ENCODE measurements at places on chromosomes 6 and 20.
A peak's percentile ranks its signal among the peaks of the same experiment; 100 is the strongest.

DNA sequence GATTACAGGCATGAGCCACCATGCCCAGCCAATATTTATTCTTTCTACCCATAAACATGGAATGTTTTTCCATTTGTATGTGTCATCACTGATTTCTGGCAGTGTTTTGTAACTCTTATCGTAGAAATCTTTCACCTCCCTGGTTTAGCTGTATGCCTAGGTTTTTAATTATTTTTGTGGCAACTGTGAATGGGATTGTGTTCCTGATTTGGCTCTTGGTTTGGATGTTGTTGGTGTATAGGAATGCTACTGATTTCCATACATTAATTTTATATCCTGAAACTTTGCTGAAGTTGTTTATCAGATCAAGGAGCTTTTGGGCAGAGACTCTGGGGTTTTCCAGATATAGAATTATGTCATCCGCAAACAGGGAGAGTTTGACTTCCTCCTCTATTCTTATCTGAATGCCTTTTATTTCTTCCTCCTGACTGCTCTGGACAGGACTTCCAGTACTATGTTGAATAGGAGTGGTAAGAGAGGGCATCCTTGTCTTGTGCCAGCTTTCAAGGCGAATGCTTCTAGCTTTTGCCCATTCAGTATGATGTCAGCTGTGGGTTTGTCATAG lies 198.6 kb downstream of the ZDHHC14 start:
- no peak for DNase-seq

GRCh38 chr6:49299279-49299678 lies 163.8 kb downstream of the MMUT start:
- no peak for DNase-seq

GRCh38 chr20:15528391-15529111 lies 1044.7 kb downstream of the KIF16B start:
- DNase-seq, result no peak

DNA sequence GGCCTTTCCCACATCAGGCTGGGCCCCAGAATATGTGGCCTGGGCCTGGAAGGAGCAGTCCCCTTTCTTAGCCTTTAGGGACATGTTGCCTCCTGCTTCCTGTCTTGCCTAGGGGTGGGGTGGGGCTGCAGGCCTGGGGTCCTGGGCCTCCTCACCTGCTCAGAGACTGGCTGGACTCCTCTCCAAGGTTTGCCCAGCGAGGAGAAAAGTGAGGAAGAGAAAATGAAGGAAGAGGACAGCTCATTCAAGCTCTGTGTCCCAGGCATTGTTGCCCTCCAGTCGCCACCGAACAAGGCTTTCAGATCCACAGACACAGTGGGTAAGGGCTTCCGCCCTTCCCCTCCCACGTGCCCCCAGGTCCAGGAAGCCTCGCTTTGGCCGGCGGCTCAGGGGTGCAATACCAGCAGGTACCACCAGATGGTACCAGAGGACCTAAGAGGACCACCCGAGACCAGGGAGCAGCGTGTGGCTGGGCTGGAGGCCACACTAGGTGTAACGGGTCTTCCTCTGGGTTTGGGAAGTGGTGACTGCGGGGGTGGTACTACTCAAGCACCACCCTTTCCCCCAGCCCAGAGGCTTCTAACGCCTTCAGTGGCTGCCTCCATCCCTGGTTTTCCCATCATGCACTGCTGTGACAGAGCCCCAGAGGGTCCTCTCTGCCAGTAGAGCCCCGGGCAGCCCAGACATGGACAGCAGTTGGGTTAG lies 5.5 kb upstream of the BAK1 start:
- DNase-seq, result peak; percentile 42

- DNase-seq, result no peak
Observed at GRCh38 chr6:24911796-24912382, 23.9 kb downstream of the RIPOR2 start.

- DNase-seq, result no peak
Observed at GRCh38 chr6:11292594-11293236, 60.2 kb upstream of the NEDD9 start.

GRCh38 chr20:50192364-50193198 lies 2.0 kb downstream of the CEBPB start:
- peak; percentile 58 for DNase-seq

DNA sequence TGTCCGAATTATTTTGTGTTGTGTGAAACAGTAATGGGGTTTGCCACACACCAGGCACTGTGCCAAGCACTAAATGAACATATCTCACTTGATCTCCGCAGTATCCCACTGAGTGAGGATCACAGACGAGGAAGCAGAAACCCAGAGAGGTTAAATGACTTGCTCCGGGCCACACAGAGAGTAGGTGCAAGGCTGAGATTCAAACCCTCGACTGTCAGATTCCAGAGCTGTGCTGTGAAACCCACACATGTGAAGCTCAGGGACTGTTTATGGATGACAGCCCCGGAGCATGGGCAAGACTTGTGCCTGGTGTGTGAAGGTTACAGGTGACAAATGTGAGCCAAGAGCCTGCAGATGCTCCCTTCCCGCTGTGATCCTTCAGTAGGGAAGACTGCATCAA lies 87.8 kb upstream of the SIRPA start:
- no peak for DNase-seq

GRCh38 chr6:9810286-9810685 lies 604.6 kb downstream of the TFAP2A start:
- DNase-seq, result no peak

DNA sequence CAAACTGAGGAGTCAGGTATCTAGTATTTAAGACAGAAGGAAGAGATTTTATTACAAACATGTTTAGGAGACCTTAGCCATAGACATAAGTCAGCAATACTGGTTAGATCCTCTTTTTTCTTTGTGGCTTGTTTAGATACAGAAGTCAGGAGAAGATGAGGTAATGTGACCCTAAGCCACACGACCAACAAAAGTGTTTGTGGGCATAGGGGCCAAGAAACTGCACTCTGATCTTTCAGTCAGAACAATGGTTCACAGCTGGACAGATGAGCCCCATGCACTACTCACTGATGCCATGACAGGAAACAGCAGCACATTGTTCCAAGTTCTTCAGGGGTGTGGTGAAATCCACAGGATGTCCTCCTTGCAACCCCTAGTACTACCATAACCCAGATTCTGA lies 238.5 kb upstream of the RAB32 start:
- DNase-seq, result no peak

- DNase-seq, result no peak
Observed at GRCh38 chr6:29941471-29941870, 861 bp upstream of the HLA-A start.

GRCh38 chr20:24016607-24017457 lies 28.3 kb upstream of the GGTLC1 start:
- no peak for DNase-seq

DNA sequence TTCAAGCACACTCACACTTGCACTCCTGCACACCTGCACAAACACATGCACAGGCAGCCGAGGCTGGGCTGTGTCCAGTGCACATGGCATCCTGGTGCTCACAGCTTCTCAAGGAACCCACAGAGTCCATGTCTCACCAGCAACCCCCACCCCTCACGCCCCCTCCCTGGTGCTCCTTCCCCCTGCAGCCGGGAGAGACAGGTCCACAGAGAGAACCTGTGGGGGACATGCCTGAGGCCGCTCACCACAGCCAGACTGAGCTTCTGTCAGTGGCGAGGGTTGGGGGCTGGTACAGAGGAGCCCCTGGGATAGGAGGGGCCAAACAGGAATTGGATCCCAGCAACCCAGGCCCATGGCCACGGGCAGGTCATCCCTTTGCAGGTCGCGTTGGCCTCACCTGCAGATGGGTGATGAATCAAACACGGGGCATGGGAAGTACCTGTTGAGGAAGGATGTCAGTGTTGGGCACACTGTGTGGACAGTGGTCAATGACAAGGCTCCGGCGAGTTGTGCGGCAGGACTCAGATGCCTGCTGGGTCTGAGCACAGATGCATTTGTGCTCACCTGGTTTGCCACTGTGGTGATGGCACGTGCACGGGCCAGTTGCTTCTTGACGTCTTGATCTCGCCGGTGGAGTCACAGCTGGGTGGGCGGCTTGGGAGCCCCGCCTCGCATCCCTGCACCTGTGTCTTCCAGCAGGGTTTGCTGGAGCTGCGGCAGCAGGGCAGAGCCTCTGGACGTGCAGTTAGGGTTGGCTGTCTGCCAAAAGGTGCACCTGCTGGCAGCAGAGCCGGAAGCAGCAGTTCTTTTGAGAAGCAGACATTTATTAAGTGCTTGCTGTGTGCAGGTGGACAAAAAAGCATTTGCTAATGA lies 113.0 kb downstream of the ERMARD start:
- peak; percentile 97 for DNase-seq

- no peak for DNase-seq
Observed at GRCh38 chr6:160945516-160946177, 45.9 kb upstream of the MAP3K4 start.

DNA sequence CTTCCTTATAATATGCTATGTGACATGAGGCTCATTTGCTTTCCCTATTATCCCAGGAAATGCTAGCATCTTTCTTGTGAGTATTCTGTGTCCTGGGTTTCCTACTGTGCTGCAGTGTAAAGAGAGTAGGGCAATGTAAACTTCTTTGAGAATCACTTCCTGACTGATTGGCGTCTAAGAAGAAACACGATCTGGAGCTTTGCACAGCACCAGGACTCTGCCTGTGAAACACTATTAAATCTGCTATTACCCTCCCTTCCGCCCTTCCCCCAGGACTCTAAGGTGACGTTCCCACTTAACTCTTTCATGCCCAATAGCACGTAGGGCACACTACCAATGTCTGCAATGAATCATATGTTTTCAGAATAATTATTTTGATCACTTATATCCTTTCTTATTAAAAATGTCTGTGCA lies 607.3 kb upstream of the CITED2 start:
- DNase-seq, result peak; percentile 9

DNA sequence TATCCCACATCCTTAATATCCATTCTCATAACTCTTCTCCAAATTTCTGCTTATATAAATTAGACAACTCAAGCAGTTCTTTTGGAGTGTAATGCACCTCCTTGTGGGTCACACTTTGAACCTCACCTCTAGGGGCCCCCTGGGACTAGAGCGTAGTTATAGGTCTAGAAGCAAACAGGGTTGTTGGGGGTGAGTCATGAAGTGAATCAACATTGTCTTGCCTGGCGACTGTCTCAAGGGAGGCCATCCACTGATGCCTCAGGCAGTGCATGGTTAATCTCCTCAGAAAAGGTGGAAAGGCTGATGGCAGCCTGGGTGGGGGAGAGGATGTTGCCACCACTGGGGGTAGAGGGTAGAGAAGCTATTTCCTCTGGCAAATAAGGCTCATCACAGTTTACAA lies 129.1 kb downstream of the TNFRSF21 start:
- no peak for DNase-seq

DNA sequence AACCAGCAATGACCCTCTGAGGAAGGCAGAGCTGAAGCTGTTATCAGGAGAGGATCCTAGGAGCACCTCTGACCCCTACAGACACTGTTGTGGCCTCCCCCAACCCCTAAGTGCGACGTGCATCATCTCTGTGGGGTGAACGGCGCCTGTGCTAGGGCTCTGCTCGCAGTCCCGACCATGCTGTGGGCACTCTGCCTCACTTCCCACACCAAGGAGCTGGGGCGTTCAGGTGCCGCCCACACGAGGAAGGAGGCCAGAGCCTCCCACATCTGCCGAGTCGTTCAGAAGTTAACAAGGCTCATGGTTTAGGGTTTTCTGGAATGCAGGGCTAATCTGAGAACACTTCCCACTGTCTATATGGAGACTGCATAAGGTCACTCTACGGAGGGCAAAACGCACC lies 62.1 kb downstream of the GINS1 start:
- DNase-seq, result no peak

- DNase-seq, result no peak
Observed at GRCh38 chr6:165562421-165563090, 100.5 kb downstream of the PDE10A start.

- DNase-seq, result no peak
Observed at GRCh38 chr6:138569554-138569953, 70.3 kb upstream of the NHSL1 start.

DNA sequence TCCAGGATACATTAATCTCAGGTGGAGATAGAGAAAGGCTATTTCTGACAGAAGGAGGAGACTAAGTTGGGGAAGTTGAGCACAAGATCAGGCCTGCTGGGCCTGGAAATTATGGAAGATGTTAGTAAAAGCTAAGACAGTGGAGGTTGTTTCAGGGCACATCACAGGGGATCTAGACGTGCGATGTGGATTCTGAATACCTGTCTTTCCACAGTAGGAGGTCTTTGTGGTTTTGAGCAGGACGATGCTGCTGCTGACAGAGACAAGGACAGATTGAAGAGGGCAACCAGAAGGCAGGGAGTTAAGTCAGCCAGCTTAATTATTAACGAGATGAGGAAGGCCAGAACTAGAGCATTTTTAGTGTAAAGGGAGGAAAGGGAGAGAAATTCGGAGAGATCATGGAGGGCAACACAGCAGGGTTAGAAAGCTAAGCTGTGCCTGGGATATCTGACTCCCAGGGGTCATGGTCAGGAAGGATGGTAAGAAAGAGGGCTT lies 384.9 kb downstream of the MAFB start:
- DNase-seq, result no peak

GRCh38 chr6:81613606-81614005 lies 138.9 kb downstream of the TENT5A start:
- DNase-seq, result no peak

DNA sequence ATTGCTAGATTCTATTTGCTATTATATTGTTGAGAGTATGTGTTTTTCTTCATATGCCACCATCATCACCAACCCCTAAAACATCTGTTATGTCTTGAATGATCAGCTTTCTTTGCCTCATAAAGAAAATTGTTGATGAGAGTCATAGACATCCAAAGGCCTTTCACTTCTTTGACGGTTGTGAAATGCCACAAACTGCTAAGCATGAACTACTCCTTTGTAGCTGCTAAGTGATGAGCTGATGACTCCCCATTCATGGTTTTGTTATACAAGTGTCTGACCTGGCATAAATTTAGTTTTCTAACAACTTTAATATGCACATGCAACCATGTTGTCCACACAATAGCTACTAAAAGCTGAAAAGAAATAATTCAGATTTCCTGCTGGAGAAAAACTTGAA lies 684 bp upstream of the MED23 start:
- DNase-seq, result no peak

DNA sequence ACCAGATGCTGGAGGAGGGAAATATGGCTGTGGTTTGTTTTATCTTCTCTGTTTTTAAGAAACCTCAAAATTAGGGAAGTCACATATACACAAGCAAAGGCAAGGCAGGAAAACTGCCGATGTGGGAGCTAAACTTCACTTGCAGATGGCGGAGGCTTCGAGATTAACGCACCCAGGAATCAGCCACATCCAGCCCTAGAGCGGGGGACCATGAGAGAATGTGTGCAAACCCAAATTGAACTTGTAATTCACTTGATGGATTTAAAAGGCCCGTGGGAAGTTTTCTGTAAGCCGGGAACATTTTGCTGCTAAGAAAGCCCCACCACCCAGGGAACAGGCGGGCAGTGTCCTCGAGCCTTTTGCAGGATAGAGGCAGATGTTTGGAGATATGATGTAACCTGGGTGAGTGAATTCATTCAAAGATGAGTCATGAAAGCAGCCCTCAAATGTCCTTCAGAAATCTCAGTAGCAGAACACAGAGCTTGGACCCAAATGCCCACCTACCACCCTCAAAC lies 39.9 kb downstream of the PREX1 start:
- DNase-seq, result no peak
